Cortex of kidney (tissue), 1 donor: ENCODE measurements at places on chromosomes 4 and X.

DNA sequence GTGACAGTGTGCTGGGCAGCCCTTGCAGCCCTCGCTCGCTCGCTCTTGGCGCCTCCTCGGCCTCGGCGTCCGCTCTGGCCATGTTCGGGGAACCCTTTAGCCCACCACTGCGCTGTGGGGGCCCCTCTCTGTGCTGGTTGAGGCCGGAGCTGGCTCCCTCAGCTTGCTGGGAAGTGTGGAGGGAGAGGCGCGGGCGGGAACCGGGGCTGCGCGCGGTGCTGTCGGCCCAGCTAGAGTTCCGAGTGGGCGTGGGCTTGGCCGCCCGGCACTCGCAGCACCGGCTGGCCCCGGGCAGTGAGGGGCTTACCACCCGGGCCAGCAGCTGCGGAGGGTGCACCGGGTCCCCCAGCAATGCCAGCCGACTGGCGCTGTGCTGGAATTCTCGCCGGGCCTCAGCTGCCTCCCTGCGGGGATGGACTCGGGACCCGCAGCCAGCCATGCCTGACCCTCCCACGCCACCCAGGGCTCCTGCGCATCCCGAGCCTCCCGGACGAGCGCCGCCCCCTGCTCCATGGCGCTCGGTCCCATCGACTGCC, 770.1 kb upstream of the GALNTL6 start:
- DNase-seq = no peak

DNA sequence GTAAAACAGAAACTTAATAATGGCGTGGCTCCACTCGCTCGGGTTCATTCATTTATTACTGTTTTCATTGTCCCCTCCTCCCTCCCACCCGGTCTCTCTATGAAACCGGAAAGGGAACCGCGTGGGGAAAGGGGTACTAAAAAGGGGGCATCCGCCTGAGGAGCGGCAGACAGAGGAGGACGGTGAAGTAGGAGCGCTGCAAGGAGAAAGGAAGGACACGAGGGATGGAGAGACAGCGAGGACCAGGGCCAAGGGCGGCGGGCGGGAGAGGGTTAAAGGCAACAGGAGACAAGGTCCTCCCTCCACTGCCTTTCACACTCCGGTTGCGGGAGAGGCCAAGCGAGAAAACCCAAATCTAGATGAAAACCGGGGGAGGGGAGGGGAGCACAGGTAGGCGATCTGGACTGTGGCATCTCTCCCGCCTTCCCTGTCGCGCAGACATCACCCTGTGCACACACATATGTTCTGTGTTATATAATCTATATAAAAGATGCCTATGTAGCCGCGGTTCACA, 829 bp downstream of the ELOVL6 start:
- no peak for DNase-seq

- DNase-seq = no peak
Observed at GRCh38 chr4:65960751-65961150, 290.5 kb upstream of the EPHA5 start.

- no peak for DNase-seq
Observed at GRCh38 chrX:39331082-39331704, 529.9 kb downstream of the MID1IP1 start.

DNA sequence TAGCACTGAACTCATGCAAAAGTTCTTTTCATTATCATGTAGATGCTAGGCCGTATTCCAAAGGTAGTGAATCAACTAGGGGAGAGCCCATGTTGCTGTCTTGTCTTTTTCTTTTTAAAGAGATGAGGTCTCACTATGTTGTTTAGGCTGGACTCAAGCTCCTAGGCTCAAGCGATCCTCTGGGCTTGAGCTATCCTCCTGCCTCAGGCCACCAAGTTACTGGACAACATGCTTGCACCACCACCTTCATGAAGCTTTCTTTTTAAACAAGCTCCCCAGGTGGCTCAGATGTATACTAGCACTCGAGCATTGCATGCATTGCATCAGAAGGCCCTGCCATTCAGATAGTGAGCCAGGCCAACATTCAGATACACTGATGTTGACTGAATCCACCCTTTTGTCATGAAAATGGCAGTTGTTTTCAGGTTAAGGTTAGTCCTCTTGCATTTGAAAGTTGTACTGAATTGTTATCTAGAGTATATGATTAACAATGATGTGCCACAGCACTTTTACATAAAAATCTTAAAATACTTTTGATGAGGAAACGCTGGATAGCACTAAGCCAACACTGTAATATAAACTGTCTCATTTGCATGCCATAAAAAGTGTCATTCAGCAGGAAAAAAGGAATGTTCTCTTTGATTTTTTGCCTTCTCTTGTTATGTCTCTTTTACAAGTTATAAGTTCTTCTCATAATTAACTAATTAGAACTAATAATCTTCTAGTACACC, 76.7 kb downstream of the FNIP2 start:
- no peak for DNase-seq

DNA sequence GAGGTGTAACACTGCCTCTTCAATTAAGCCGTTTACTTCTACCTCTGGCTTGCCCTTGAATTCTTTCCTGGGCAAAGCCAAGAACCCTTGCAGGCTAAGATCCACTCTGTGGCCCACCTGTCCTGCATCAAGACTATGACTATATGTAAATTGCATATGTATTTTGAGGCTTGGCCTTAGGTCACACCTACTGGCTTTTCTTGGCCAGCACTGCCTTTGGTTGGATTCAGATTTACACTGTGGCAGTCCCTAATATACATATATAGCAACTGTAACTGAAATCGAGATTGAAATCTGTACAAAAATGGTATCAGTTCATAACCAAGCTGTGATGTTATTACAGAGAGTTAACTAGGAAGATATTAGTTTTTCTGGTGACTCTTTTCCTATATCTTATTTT, 151.5 kb downstream of the CFAP47 start:
- no peak for DNase-seq
